AG04450 (cell line): ENCODE measurements at places on chromosomes 4 and X.

- DNase-seq: no peak
Measured at GRCh38 chr4:99403380-99404184, 31.6 kb downstream of the ADH7 start.

GRCh38 chr4:1154126-1154522 is 18.3 kb downstream of the SPON2 start:
- DNase-seq: no peak

- no peak for DNase-seq
Measured at GRCh38 chrX:150329868-150330267, 33.2 kb upstream of the MAMLD1 start.

- peak; percentile 61 for DNase-seq
Measured at GRCh38 chr4:165461159-165461821, 82.5 kb downstream of the CPE start.

DNA sequence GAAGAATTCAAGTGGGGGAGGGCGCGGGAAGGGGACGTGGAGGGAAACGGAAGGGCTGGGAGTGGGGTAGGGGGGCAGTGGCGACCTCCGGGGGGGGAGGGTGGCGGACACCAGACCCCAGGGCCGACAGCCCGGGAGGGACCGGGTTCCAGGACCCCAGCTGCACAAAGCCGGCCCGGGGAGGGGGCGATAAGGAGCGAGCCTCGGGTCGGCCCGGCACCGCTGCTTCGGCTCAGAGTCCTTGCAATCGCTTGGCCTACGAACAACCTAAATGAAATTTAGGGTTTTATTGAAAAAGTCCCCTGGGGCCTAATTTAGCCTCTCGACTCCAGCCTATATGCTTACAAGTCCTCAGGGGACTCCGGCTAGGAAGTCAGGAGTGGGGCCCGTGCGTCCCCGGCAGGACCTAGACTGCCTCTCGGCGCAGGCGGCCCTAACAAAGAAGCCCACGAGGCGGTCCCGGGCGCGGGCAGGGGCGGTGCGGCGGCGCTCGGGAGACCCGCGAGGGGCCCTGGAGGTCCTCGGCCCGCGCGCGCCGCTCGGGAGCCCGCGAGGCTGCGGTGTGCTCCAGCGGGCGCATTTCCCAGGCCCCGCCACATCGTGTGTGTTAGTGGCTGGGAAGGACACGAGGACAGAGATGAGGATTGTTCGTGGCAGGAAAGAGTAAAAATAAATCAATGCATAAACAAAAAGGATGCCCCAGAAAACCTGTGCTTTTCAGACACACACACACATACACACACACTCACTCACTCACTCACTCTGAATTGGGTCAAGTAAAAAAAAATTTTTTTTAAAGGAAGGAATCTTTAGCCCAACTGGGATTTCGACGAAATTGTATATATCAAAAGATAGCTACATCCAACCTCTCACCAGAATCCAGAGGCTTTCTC is 70.0 kb downstream of the MGST2 start:
- DNase-seq: no peak

DNA sequence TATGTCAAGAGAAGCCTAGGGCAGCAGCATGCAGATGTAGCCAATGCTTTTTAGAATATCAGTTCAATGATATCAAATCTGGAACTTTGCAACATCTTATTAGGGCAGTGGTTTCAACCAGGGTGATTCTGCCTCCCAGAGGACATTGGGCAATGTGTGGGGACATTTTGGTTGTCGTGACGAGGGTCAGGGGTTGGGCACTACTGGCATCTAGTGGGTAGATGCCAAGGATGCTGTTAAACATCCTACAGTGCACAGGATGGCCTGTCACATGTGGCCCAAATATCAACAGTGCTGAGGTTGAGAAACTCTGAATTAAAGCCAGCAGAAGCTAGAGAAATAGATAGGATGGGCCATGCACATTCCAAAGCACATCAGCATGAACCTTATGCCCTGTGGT is 152.3 kb downstream of the AMELX start:
- no peak for DNase-seq

DNA sequence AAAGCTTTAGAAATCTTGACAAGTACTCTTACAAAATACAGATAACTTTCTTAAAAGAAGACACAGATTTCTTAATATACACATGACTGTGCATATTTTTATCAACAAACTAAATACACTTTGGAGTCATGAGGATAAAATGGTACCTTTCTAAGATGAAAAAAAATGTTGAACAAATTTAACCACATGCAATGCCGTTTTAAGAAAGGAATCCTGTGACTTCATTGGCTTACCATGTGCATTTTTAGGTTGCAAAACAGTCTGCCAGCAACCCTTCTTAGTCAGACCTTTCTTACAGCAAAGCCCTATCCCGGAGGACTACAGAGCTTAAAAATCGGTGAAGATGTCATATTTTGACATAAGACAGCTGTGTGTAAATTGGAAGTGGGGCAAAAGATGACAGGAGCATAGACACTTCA is 51.7 kb downstream of the GASK1B start:
- DNase-seq: peak; percentile 98

DNA sequence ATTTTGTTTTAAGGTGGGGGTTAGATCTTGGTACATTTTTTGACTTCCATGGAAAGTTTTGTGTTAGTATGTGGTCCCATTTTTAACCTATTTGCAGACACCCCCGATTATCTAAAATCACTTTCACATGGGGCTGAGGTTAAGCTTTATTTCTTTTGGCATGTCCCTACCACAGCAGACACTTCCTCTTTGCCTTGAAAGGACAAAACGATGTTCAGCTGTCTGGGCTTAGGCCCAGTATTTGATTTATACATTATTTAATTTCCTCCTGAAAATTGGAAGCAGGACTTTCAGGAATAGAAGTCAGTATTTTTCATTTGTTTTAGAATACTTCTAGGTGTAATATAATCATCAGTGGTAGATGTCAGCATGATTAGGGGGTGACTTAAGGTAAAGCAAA is 112.4 kb upstream of the SPRY1 start:
- no peak for DNase-seq

GRCh38 chr4:128220286-128221235 is 67.1 kb downstream of the PGRMC2 start:
- peak; percentile 21 for DNase-seq

DNA sequence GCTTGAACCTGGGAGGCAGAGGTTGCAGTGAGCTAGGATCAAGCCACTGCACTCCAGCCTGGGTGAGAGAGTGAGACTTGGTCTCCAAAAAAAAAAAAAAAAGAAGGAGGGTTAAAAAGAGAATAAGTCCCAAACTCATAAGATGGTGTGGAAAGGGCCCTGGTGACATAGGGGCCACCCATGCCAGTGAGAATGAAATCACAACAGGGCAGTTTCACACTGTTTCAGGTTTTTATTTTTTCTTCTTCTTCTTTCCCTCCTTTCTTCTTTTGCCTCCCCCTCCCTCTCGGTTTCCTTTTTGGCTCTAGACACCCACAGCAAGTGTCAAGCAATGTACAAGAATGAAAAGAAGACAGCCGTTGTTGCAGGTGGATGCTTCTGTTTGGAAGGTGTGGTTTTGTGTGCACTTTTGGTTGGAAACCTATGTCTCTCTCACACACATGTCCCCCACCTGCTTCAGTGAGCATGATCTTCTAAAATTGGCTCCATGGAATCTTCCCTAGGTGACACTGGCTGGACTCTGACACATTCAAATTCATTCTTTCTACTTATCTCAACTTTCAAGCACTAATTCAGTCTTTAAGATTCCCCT is 14.4 kb upstream of the TLR8 start:
- DNase-seq: no peak

- DNase-seq: no peak
Measured at GRCh38 chr4:17562157-17562556, 14.8 kb upstream of the LAP3 start.

DNA sequence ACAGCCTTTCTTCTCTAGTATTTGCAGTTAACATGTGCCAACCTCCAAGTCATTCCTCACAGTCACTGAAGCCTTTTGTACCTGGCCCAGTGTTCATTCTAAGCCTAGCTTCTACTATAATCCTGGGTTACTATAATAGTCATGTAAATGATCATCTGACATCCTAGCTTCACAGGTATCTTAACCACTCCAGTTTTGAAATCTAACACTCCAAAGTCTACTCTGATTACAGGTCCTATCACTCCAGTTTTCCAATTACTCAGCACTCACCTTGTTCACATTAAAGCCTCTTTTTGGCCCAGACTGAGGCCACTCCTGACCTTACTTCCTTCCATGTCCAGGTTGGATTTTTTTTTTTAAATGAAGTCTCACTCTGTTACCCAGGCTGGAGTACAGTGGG is 87.6 kb upstream of the ZCCHC13 start:
- no peak for DNase-seq

DNA sequence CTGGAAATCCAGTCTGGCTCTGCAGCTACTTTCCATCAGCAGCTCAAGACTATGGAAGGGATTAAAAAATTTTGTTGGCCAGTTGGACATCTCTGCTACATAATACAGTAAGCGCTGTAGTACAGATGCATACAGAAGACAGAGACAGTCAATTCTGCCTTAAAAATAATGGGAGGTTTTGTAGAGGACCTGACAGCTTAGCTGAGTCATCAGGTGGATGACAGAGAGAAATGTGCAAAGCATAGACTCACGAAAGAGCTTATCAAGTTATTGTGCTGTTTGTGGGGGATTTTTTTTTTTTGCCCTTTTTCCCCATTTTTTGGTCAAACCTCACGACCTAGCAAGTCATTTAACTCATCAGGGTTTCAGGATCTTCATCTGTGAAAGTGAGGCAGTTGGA is 149.0 kb upstream of the SCML1 start:
- DNase-seq: no peak

- DNase-seq: peak; percentile 8
Measured at GRCh38 chr4:147050356-147050765, 104.7 kb upstream of the TTC29 start.

DNA sequence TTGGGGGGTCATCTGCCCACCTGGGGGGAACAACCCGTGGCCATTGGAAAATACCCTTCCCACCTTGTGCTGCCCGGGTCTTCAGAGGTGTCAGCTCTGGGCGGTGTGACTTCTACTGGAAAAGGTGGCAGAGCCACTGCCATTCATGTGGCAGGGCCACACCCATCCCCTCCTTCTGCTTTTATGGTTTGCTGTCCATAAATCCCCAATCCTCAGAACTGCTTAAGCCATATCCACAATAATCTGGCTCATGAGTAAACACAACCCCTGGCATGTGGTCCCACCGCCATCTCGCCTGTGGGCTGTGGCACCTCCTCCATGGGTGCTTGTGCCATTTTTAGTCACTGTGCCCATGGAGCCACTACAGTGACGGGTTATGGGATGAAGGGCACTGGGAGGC is 20.6 kb downstream of the SORCS2 start:
- DNase-seq: no peak

- DNase-seq: no peak
Measured at GRCh38 chr4:3254302-3255131, 5.6 kb downstream of the MSANTD1 start.

GRCh38 chr4:14562901-14563300 is 439.4 kb upstream of the CPEB2 start:
- DNase-seq: no peak

DNA sequence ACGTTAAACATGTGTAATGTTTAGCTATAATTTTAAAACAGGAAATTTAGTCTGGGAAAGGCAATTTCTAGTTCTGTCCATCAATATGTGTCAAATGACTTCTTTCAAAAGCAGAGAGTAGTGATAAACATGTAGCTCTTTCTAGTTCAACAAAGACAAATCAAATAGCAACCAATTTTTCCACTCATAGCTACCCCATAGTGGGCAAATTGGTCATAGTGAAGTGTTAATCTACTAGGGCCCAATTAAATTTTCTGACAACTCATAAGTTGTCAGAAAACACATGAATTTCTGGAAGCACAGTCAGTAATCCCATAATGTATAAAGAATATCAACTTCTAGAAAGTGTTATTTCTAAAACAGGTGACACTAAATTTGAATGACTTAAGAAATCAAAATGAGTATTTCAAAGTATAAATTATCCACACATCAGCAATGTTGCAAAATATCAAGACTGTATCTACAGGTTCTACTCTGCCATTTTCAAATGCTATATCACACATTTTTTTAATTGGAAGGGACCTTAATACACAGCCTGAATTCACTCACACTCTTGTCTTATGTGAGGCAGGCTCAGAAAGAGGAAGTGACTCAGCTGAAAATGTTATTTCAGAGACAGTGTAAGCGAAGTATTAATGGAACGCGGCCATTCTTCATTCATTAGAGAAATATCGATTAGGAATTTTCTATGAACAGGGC is 7.7 kb downstream of the OCIAD2 start:
- no peak for DNase-seq

DNA sequence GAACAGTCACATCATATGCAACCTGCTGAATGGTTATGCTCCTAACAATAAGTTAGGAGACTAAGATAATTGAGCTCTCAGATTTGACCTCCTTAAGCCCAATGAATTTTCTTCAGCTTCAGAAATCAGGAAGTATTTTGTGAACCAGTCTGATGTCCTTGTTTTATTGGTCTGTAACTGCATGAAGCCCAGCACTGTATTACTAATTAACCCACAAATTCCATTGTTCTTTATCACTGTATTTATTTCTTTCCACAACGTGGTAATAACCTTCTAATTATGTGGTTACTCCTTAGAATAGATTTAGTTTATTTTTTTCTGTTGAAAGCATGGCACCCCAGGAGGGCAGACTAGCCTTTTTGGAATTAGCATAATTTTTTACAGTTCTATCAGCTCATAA is 3.9 kb upstream of the MFAP3L start:
- no peak for DNase-seq

DNA sequence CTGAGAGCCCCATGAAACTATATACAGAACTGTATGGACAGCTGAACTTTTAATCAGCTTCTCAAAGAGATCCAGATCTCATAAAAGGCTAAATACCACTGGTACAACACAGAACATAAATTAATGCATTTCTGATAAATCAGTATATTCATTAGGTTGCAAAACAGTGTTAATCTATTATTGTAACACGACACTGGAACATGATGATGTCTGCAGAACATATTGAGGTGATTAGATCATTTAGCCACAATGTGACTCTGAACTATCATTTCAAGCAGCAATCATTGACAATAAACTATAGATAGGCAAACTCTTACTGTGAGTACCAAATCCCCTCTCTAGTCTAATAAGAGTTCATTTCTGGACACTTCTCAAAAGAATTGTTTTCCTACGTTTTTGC is 50.3 kb downstream of the GASK1B start:
- DNase-seq: no peak

- no peak for DNase-seq
Measured at GRCh38 chrX:46831765-46832327, 5.0 kb upstream of the RP2 start.

DNA sequence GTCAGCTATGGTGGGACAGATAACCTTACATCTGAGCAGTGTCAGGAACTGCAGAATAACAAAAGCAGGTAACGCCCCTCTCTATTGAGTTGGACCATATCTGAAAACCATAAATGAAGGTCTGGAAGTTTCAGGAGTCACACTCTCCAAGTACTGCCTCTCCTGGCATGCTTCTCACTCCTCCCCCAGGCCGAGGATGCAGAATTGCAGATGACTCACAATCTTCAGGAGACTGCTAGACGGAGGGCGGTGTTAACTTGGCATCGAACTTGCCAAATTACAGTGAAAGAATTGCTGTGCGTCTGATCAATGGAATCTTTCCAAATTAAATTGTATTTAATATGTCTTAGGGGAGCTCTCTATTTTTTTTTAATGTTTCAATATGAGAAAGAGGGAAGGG is 67.1 kb upstream of the TRIM2 start:
- no peak for DNase-seq
